Activated CD4-positive, CD25-positive, alpha-beta regulatory T cell treated with anti-CD3 and anti-CD28 coated beads, Interleukin-2, amount 50 U/mL, for 72 hours (primary cell): ENCODE measurements at places on chromosomes 4 and X.

- no peak for DNase-seq
Observed at GRCh38 chr4:113007151-113007550, 42.3 kb upstream of the ANK2 start.

- no peak for DNase-seq
Observed at GRCh38 chrX:9622128-9622527, 143.5 kb downstream of the GPR143 start.

DNA sequence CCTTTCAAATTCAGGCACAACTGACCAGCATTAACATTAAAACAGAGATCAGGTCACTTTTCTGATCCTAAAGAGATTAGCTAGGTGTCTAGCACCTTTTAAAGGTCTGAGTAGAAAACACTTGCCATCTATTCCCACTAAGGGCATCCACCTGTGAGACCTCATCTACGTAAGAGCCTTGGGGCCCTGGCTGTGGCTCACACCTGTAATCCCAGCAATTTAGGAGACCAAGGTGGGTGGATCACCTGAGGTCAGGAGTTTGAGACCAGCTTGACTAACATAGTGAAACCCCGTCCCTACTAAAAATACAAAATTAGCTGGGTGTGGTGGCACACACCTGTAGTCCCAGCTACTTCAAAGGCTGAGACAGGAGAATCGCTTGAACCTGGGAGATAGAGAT is 11.8 kb downstream of the TBC1D9 start:
- no peak for DNase-seq

DNA sequence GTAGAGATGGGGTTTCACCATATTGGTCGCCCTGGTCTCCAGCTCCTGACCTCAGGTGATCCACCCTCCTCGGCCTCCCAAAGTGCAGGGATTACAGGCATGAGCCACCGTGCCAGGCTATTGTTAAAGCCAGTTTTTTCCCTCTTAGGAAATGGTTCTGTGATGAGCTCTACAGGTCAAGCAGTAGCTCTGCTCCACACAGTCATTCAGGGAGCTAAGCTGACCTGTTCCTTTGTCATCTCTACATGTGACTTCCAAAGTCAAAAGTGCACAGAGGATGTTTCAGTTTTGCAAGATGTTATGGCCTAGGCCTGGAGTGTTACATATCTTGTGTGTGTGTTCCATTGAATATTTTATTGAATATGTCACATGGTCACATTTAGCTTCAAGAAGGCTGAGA is 11.4 kb downstream of the MCUB start:
- no peak for DNase-seq

- DNase-seq: no peak
Observed at GRCh38 chrX:28189011-28189410, 207.8 kb upstream of the DCAF8L1 start.

DNA sequence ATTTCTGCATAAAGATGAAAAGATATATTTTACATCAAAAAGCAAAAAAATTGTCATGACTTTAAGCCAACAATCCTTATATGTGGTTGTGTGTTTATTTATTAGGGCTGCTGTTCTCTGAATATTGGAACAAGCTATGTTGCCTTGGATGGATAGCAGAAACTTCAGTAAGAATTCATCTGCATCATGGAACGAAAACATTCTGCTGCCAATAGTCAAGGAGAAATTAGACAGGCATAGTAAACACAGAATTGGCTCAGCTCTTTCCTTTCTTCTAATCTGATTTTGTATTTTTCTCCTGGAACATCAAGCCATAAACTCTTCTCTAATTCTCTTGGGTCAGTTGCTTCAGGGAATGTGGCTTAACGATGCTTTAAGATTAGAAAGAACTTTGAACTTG is 1257.0 kb downstream of the NLGN4X start:
- no peak for DNase-seq

GRCh38 chr4:47468706-47469365 is 5.3 kb upstream of the COMMD8 start:
- no peak for DNase-seq

DNA sequence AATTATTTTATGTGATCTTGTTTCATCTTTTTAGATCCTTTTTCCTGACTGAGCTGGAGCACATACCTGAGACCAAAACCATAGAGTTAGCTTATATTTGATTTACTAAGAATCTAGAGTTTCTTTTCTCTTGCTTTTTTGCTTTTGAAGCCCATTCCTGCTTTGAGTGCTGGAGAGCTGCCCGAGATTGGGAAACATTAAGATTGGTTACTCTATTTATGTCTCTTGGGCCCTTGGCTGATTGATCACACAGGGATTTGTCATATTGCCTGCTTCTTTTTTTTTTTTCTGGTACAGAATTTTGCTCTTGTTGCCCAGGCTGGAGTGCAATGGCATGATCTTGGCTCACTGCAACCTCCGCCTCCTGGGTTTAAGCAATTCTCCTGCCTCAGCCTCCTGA is 73.9 kb downstream of the REPS2 start:
- DNase-seq: no peak

DNA sequence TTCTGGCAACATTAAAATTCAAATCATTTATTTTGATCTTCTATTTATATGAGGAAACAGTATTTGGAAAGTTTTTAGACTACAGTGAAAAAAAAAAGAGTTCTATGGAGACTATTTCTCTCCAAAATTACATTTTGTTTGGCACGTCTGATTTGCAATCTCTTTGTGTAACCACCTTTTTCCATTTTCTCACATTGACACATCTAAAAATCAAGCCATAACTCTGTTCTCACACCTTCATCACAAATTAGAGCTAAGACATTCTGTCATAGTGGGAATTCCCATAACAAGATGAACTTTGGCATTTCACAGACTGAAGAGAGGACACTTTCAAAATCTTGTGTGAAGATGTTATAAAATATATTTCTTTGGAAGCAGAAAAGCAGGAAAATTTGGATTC is 468.9 kb downstream of the GRIA2 start:
- no peak for DNase-seq

GRCh38 chr4:6334203-6334887 is 64.7 kb downstream of the WFS1 start:
- no peak for DNase-seq

- no peak for DNase-seq
Observed at GRCh38 chr4:69832326-69833030, 27.5 kb downstream of the SULT1E1 start.

- no peak for DNase-seq
Observed at GRCh38 chrX:108442901-108443464, 3.3 kb downstream of the COL4A5 start.

DNA sequence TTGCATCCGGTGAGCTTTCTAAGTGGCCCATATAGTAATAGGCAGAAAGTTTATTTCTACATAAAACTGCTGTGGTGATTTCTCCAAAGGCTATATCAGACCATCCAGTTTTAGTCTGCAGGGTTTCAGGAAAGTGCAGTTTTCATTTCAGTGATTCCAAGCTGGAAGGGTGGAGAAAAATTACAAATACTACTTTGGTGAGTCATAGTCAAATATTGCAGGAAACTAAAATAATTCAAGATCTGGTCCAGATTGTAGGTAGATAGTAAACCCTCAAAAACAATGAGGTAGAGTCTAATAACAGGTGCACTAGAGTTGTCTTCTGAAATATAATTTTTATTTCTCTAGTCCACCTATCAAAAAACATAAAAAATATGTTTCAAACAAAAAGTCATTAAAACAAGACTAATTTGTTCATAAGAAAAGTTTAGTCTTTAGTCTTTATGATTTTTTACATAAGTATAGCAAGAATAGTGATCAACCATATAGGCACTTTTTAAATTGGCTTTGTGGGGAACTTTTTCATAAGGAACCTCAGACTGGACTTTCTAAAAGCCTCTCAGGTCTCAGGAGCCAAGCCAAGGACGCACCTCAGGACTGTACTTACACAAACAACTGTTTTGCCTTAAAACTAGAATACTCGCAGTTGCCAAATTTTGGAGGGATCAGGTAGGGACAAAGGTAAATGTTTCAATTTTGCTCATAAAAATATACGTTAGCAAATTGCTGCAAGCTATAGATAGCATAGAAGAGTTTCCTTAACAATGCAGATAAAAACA is 101.8 kb upstream of the TLR3 start:
- no peak for DNase-seq

- no peak for DNase-seq
Observed at GRCh38 chr4:1334579-1334895, 12.5 kb upstream of the UVSSA start.

- DNase-seq: no peak
Observed at GRCh38 chr4:17817027-17817426, 6.2 kb downstream of the NCAPG start.

DNA sequence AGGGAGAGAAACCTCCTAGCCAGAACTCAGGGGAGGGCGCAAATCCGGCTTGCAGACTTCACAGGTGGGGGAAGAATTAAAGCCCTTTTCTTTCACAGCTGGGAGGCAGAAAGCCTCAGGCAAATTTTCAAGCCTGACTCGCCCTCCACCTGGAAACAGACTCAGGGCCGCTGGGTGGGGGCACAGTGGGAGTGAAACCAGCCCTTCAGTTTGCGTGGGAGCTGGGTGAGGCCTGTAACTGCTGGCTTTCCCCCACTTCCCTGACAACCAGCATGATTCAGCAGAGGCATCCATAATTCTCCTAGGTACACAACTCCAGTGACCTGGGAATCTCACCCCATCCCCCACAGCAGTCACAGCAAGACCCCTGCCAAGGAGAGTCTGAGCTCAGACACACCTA is 206.9 kb upstream of the INTU start:
- no peak for DNase-seq

GRCh38 chr4:65538571-65538970 is 131.7 kb downstream of the EPHA5 start:
- no peak for DNase-seq

DNA sequence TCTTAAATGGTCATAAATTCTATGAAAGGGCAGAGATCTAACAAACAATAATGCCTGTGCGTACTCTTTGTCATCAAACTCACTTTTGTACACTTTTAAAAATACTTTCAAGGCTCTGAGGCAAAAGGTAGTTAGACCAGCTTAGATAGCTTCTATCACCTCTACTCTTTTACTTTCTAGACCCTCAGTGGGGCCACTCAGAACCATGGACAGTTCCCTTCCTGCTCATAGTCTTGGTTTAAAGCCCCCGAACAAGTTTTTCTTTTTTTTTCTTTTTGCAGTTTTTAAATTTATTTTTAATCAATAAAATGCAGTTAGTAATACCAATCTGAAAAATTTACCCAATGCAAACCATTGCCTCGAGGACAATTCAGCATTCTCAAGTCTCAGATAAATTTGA is 460.5 kb upstream of the CNKSR2 start:
- no peak for DNase-seq

GRCh38 chr4:76095568-76095967 is 21.1 kb downstream of the ART3 start:
- no peak for DNase-seq

- no peak for DNase-seq
Observed at GRCh38 chr4:7381221-7381889, 53.4 kb downstream of the PSAPL1 start.

DNA sequence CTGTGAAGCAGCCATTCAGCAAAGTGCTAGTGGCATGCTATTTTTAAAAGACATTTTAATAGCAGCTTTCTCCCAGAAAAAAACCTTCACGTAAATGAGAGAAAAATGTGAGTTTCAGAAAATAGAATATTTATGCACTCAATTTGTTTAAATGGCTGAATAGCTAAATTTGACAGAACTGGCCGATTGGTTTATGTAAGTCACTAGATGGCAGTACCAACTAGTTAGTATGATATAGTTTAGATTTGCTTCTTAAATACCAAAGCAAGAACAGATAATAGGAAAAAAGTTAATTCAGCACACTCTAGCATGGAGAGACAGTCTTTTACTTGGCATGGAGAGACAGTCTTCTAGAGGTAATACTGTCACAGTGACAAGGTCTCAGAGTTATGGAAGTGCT is 250.1 kb downstream of the SNCA start:
- DNase-seq: no peak

DNA sequence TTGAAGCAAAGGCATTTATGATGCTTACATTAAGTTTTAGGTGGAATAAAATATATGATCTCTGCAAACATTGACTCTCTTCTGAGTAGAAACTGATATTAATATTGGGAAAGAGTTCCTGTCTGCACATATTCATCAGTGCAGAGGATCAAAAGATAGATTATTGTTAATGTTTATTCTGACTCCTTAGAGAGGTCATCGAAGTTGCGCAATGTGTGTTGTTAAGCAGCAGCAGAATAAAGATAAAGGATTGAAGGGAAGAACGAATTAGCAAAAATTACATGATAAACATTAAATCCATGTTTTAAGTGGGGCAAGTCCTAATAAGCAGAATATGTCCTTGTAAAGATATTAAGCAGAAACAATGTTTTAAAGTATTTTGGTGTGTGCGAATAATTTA is 72.6 kb upstream of the MBNL3 start:
- no peak for DNase-seq

- DNase-seq: no peak
Observed at GRCh38 chr4:73127839-73128453, 58.4 kb upstream of the COX18 start.

GRCh38 chrX:9442056-9442455 is 22.8 kb upstream of the TBL1X start:
- no peak for DNase-seq

- no peak for DNase-seq
Observed at GRCh38 chr4:76235915-76236314, 15.6 kb upstream of the FAM47E start.

- DNase-seq: no peak
Observed at GRCh38 chrX:123675154-123675553, 57.7 kb downstream of the THOC2 start.

DNA sequence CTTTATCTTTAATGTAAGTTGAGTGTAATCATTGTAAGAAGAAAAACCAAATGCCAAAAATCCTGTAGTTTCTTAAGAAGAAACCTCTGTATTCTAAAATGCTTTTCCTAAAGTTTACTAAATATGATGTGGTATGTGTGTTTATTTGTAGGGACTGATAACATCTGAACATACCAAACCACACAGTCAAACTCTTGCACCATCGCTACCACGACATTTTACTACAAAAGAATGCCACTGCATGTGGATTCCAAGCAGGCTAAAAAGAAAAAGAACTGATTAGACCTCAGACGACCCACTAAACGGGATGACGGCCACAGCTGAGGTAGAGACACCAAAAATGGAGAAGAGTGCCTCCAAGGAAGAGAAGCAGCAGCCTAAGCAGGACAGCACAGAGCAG is 46.1 kb downstream of the LAS1L start:
- DNase-seq: no peak

DNA sequence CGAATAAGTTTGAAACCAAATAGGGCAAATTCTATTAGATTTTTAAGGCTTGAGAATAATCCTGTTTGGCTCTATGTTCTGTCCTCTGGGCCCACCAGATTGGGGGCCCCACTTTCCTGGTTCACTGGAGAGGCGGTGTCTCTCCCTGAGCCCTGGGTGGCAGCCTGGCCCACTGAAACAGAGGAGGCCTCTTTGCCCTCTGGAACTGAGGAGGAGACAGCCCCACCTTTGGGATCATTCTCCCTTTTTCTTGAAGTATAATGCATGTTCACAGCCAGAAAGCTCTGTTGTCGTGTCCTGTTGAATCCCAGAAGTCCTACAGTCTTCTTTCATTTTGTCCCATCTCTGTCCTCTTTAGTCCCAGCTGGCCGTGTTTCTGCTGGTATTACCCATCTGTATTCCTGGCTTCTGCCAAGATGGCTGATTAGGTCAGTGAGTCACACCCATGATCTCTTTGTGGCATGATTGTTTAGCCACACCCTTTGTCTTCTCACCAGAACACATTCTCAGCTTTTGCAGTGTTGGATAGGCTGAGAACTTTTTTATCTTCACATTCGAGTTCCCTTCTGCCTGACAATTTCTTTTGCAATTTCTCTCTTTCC is 8.1 kb upstream of the TBC1D25 start:
- no peak for DNase-seq
